ENCODE measurements at places on chromosomes 3 and 15.

- no peak for DNase-seq
Measured at GRCh38 chr3:59386165-59386564, 336.3 kb upstream of the CFAP20DC start.

- no peak for DNase-seq
Measured at GRCh38 chr15:47587940-47588802, 129.1 kb upstream of the SEMA6D start.

GRCh38 chr3:145798696-145799537 lies 362.1 kb downstream of the PLOD2 start:
- DNase-seq: no peak

- no peak for DNase-seq
Measured at GRCh38 chr3:175163686-175164085, 304.6 kb downstream of the NAALADL2 start.
